ENCODE measurements at places on chromosomes 1 and 21.

DNA sequence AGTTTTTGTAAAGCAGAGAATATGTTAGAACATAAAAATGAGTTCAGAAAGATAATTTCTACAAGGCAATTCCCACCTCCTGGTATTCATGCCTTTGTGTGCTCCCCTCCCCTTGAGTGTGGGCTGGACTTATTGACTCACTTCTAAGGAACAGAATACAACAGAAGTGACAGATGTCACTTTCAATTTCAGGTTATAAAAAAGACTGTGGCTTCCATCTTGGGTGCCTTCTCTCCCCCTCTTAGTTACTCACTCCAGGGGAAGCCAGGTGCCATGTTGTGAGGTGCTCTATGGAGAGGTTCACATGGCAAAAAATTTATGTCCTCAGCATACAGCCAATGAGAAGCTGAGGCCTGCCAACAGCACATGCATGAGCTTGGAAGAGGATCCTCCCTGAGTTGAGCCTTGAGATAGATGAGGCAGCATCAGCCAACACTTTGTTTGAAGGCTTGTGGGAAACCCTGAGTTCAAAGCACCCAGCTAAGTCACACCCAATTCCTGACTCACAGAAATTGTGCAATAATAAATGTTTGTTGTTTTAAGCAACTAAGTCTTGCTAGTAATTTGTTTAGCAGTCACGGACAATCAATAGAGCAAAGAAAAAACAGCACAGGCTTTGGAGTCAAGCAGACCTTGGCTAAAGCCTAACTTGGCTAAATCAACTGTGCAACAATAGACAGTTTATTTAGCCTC, 73.5 kb upstream of the NGF start:
- DNase-seq = peak; percentile 86

DNA sequence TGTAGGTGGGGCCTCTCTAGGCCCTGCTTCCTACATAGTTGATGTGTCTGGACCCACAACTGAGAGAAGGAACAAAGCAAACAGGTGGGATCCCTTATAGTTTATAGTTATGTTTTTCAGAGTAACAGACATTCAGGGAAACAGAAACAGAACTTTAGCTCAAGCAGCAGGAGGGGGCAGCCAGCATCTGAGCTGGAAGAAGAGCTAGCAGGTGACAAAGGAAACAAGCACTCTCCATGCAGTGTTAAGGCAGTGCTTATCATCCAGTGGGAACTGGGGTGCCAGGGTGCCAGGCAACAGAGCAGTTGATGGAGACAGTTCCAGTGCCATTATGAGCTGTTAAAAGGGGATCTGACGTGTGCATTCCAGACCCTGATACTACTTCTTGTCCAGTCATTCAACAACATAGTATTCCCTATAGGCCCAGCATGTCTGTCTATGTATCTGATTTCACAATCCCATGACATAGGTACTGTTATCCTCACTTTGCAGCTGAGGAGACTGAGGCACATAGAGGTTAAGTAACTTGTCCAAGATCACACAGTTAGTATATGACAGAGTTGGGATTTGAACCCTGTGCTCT, 13.5 kb downstream of the HIVEP3 start:
- DNase-seq = no peak

- no peak for DNase-seq
These were observed 32.6 kb downstream of the RNF11 start for GRCh38 chr1:51268634-51269033.

- DNase-seq = no peak
These were observed 12.3 kb upstream of the TRIM17 start for GRCh38 chr1:228429007-228429406.

DNA sequence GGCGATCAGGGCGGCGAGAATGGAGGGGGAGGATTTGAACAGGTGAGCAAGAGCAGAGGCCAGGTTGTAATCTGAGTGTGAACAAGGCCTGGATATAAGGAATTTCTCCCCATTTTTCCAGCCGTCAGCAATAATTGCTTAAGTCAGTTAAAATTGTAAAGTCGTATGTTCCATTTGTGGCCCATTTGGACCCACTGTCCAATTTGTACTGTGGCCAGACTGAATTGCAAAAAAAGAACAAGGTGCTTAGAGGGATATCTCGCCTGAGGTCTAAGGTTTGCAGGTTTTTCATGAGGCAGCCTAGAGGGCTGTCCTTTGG, 1.0 kb downstream of the ERVH48-1 start:
- no peak for DNase-seq

GRCh38 chr1:234629026-234629425, 19.0 kb upstream of the IRF2BP2 start:
- DNase-seq = no peak

DNA sequence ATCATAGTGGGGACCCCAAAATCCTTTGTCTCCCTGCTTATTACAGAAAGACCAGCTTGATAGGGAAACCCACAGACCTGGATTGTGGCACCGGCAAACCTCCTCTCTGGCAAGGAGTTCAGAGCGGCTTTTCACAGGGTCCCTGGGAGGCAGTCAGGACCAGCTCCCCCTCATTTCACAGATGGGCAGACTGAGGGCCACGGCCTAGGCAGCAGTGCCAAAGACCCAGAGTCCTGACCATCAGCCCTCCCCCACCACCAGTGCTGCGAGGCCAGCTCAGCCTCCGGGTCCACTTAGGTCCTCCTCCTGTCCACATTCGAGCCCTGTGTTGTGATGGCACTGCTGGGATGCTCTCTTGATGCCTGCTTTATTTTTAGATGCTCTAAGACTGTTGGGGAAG, 57.2 kb downstream of the CAMK2N1 start:
- DNase-seq = no peak

DNA sequence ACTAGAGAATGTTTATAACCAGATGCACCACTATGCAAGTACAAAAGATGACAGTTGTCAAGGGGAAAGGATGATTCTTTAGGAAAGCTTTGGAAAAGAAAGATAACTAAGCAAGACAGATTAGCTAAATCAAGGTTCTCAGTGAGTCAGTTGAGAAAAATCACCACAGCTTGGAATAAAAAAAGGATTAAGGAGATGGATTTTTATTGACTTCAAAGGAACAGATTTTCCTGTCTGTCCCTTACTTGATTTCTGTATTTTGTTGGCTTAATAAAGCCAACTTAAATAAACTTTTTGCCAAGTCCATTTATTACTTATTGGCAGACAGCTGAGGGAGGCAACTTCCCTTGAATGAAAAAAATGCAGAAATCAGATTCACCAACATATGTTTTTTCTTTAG, 93.9 kb downstream of the NR5A2 start:
- DNase-seq = no peak

DNA sequence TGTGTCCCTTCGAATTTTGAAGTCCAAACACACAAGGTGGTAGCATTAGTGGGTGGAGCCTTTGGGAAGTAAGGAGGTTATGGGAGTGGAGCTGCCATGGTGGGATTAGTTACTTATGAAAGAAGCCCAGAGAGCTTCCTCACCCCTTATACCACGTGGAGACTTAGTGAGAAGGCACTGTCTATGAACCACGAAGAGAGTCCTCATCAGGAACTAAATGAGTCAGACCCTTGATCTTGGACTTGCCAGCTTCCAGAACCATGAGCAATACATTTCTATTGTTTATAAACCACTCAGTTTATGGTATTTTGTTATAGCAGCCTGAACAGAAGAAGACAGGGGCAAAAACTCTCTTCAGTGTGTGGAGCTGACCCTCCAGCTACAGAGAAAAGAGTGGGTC, 259.3 kb upstream of the AJAP1 start:
- no peak for DNase-seq

Measured in epithelial cell of prostate (primary cell).